Placental epithelial cell (primary cell): ENCODE measurements at places on chromosomes 13 and 19. TPM values are rescaled to one million over a fixed set of nuclear protein-coding genes. Genes with fewer than 3 reads are reported as not detected.

Gene SBSN
- total RNA-seq = not detected in 2 replicates

Gene TMC4
- total RNA-seq = 0.11 and 5.5 TPM in 2 replicates

Gene CCNE1
- 13.7 and 15.7 TPM in 2 replicates for total RNA-seq

Gene MAP4K1
- total RNA-seq = 0.22 TPM in 1 of 2 replicates, not detected in the other

Gene APLP1
- total RNA-seq = 5.5 and 9.1 TPM in 2 replicates

Gene CAPN12
- total RNA-seq = 3.0 and 4.3 TPM in 2 replicates

Gene GRIN2D
- total RNA-seq = 1.8 and 3.9 TPM in 2 replicates

Gene CFAP97D2
- not detected in 2 replicates for total RNA-seq

Gene MCEMP1
- not detected in 2 replicates for total RNA-seq

Gene SBK3
- total RNA-seq = not detected in 2 replicates

Gene EBPL
- 24.7 and 47.8 TPM in 2 replicates for total RNA-seq

Gene FXYD1
- total RNA-seq = not detected in 2 replicates

Gene ZNF728
- total RNA-seq = 0.65 and 1.2 TPM in 2 replicates

Gene KBTBD6
- 12.4 and 13.3 TPM in 2 replicates for total RNA-seq

Gene SLC10A2
- not detected in 2 replicates for total RNA-seq

Gene TLE2
- total RNA-seq = 0.11 and 3.1 TPM in 2 replicates

Gene IGFL3
- total RNA-seq = not detected in 2 replicates

Gene FFAR2
- not detected in 2 replicates for total RNA-seq

Gene ZNF541
- 2.7 and 7.5 TPM in 2 replicates for total RNA-seq

Gene SLC8A2
- under 0.01 and 0.33 TPM in 2 replicates for total RNA-seq

Gene TNNI3
- total RNA-seq = 0.43 TPM in 1 of 2 replicates, not detected in the other

Gene NLRP4
- not detected in 2 replicates for total RNA-seq

Gene PPM1N
- 1.1 and 2.0 TPM in 2 replicates for total RNA-seq

Gene ZNF729
- under 0.01 TPM in 1 of 2 replicates, not detected in the other for total RNA-seq

Gene GPC6
- total RNA-seq = 0.11 and 0.39 TPM in 2 replicates

Gene PRODH2
- total RNA-seq = not detected in 2 replicates

Gene LRG1
- not detected in 2 replicates for total RNA-seq

Gene LGI4
- 0.22 and 1.2 TPM in 2 replicates for total RNA-seq

Gene STOML3
- not detected in 2 replicates for total RNA-seq
